ENCODE measurements at places on chromosomes 6 and 20.
A peak's percentile ranks its signal among the peaks of the same experiment; 100 is the strongest.

- DNase-seq, result no peak
Observed at GRCh38 chr6:53767941-53768340, 26.9 kb upstream of the LRRC1 start.

DNA sequence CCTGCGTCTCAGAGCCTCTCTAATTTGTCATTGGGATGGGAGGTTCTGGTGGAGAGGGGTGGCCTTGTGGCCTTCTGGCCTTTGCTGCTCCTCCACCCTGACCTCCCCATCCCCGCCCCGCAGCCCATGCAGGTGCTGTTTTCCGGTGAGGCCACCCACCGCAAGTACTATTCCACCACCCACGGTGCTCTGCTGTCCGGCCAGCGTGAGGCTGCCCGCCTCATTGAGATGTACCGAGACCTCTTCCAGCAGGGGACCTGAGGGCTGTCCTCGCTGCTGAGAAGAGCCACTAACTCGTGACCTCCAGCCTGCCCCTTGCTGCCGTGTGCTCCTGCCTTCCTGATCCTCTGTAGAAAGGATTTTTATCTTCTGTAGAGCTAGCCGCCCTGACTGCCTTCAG lies 171.8 kb upstream of the RNF24 start:
- no peak for DNase-seq

DNA sequence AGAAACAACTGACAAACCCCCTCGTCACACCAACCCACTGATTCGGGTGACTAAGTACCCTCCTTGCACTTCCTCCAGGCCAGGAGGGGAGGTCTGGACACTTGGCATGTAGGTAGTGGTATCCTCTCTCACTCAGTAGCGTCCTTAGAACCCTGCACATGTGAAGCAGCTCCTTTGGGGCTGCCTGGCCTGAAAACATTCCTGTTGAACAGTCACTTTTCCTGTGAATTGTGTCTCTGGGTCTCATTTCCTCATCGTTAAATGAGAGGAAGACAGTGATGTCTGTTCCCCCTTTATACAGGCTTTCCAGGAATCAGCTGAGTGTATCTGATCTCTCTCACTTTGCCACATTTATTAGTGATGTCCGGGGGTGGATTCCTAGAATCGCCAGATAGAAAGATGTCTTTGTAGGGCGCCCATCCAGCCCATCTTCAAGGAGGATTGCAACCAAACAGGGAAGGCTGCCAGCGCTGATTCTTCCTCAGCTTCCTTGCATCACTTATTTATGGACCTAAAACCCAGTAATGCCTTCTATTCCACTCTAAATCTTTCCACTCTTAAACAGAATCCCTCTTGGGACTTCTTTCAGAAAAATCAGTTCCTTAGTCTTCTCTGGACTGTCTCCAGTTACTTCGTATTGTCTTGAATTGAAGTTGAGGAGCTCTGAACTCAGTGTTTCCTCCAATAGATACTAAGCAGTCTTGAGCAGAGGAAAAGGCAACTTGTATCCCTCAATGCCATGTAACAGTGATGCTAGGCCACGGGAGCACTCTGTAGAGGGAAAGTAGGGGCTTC lies 9.4 kb upstream of the POPDC3 start:
- no peak for DNase-seq

GRCh38 chr6:99318566-99318965 lies 30.9 kb downstream of the FAXC start:
- no peak for DNase-seq

- DNase-seq, result no peak
Observed at GRCh38 chr20:59939052-59939878, 840 bp downstream of the PPP1R3D start.

DNA sequence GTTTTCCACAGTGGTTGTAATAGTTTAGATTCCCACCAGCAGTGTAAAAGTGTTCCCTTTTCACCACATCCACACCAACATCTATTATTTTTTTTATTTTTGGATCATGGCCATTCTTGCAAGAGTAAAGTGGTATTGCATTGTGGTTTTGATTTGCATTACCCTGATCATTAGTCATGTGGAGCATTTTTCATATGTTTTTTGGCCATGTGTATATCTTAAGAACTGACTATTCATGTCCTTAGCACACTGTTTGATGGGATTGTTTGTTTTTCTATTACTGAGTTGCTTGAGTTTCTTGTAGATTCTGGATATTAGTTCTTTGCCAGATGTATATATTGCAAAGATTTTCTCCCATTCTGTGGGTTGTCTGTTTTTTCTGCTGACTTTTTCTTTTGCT lies 820.1 kb downstream of the TENT5A start:
- DNase-seq, result no peak

GRCh38 chr6:32852844-32853540 lies 512 bp downstream of the TAP1 start:
- peak; percentile 56 for DNase-seq

DNA sequence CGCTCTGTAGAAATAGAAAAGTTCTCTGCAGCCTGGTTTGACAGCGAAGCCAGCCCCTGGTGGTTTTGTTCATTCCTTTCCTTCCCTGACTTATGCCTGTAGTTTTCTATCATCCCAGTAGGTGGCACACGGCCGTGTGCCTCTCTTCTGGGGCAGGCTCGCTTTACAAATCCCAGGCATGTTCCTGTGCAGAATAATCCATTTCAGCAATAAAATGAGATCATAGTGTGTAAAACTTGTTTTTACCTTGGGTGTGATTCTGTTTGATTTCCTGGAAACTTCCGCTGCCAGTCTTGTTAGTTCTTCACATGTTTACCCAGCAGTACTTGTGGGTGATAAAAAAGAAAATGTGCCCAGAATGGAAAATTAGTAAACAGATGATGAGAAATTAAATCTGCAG lies 7.4 kb upstream of the INSM1 start:
- peak; percentile 85 for DNase-seq

GRCh38 chr6:129929433-129929832 lies 68.3 kb upstream of the TMEM244 start:
- no peak for DNase-seq

GRCh38 chr6:100166956-100167355 lies 172.9 kb upstream of the MCHR2 start:
- DNase-seq, result no peak

DNA sequence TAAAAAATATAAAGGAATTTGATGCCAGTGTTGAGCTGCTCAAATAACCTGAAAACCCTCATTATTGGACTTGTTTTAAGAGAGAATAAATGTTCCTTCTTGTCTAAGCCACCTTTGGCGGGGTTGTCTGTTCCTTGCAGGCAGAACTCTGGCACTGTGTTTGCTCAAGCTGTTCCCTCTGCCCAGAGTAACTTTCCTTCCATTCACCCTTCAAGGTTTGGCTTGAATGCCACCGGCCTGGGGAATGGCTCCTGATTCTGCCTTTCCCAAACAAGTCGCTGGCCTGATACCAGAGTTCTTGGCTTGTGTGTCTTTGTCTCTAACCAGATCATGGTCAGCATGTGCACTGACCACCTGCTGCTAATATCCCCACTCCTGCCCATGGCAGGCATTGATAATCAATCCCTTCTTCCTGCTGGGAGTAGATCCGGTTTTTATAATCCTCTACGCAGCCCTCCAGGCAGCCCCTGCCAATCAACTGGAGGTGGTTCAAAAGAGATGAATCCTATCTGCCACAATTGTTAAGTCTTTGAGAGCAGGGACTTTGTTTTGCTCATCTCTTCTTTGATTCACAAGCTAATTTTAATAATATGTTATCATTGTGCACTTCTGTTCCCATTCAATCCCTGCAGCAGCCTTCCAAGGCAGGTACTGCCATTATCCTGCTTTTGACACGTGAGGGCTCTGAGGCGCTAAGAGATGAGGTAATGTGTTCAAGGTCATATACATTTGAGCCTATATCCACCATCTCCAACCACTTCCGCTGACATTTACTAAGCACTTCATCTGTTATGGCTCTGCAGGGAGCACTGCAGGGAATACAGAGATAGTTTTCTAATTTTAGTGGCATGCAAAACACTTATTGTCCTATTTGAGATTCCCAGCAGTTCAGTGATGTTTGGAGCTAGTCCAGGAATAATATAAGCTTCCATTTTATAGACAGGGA lies 3.1 kb upstream of the CCM2L start:
- DNase-seq, result no peak

GRCh38 chr6:4777394-4777935 lies 1.3 kb downstream of the CDYL start:
- DNase-seq, result no peak

- no peak for DNase-seq
Observed at GRCh38 chr20:20427227-20427864, 59.4 kb downstream of the INSM1 start.

- DNase-seq, result no peak
Observed at GRCh38 chr6:123430970-123431369, 205.8 kb downstream of the TRDN start.

DNA sequence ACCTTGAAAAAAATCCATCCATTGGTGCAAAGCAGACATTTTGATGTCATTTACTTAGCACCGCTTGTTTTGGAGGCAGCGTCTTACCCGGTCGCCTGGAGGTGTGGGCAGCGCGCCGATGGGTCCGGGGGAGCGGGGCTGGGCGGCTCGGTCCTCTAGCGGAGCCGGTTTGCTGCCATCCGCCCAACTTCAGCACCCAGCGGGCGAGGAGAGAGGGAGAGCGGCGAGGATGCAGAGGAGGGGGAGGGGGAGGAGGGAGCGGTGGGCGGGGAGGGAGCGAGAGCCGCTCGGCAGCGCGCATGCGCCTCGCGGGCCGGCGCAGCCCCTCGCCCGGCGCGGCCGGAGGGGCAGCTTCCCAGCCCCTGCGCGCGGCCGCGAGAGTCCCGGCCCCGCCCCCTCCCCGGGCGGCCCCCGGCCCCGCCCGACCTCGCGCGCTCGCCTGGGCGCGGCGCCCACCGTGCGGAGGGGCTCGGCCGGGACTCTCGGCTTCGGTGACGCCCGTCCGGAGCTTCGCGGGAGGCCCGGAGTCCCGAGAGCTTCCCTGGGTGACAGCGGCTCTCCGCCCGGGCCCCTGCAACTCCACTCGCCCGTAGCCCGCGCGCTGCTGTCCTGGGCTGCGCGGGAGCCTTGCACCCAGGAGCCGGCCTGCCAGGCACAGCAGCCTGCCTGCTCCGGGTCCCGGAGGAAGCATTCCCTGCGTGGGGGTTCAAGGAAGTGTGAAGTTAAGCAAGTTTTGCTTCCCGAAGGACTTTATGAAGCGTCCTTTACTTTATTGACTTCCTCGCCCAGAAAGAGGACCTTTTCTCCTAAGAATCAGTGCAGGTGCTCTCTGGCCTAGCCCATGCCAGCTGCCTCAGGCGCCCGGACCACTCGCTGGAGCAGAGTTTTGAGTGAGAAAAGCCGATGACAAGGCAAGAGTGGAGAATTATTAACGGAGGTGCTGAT lies at the start of gene RGS17:
Gene RGS17, minus strand, starts transcription at position 246 of the 945 bp plus-strand sequence. CDS start 87,264 bp downstream, outside the sequence.
- DNase-seq, result peak; percentile 96

GRCh38 chr6:41497994-41498393 lies 48.2 kb upstream of the FOXP4 start:
- DNase-seq, result no peak

- no peak for DNase-seq
Observed at GRCh38 chr20:19026901-19027644, 185.4 kb upstream of the SLC24A3 start.

DNA sequence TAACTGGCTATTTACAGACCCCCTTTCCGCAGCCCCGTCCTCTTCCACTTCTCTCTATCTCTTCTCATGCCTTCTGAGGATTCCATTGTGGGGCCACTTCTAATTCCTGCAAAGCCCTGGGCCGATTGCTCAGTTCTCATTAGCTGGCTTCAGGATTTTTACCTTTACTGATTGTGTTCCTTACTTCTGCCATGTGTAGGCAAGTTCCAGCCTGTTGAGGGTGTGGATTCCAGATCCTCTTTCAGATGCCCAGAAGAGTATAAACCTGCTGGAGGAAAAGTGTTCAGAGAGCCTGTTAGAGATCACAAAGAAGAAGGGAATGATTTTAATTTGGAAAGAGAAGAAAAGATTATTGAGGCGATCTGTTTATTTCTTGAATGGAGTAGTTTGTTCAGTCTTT lies 5.4 kb downstream of the DSE start:
- DNase-seq, result no peak

GRCh38 chr6:112310439-112311125 lies 36.5 kb upstream of the RFPL4B start:
- no peak for DNase-seq

- DNase-seq, result no peak
Observed at GRCh38 chr6:134058622-134059366, 6.4 kb upstream of the SLC2A12 start.

GRCh38 chr6:110255211-110255750 lies 75.1 kb downstream of the CDC40 start:
- no peak for DNase-seq

DNA sequence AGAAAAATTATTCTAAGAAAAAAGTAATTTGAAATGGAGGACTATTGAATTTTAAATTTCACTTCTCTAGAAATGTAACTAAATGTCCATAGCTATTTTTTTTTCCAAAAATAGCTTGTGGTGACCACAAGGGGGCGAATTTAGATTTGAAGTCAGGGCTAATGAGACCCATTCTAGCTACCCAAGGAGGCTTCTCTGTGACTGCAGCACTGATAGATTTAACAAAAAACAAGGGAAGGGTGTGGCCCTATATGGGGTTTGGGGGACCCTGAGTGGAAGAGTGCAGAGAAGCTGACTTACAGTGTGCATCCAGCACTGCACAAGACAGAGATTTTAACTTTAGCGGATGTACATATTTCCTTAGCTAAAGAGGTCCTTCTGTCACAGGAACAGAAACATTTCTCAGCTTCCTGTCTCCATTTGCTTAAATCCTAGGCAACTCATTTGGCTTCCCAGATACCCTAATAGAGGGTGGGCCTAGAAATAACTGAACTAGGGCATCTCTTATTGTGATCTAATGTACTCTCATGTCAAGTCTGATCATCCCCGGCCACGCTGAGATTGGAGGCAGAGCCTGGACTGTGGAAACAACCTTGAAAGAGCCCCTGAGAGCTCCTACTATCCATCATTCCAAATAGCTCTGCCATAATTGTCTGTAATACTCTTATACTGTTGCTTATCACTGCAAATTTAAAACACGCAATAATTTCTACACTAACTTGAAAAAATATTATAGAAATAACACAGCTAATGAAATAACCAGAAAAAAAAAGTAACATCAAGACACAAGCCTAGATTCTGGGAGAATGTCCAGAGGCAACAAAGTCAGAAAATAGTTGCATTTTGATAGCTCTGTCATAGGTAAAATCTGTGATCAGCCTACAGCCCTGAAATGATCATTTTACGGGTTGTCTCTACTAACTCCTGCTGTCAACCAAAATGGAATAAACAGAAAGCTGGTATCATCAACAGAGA lies 93.6 kb downstream of the SNAP91 start:
- peak; percentile 46 for DNase-seq

DNA sequence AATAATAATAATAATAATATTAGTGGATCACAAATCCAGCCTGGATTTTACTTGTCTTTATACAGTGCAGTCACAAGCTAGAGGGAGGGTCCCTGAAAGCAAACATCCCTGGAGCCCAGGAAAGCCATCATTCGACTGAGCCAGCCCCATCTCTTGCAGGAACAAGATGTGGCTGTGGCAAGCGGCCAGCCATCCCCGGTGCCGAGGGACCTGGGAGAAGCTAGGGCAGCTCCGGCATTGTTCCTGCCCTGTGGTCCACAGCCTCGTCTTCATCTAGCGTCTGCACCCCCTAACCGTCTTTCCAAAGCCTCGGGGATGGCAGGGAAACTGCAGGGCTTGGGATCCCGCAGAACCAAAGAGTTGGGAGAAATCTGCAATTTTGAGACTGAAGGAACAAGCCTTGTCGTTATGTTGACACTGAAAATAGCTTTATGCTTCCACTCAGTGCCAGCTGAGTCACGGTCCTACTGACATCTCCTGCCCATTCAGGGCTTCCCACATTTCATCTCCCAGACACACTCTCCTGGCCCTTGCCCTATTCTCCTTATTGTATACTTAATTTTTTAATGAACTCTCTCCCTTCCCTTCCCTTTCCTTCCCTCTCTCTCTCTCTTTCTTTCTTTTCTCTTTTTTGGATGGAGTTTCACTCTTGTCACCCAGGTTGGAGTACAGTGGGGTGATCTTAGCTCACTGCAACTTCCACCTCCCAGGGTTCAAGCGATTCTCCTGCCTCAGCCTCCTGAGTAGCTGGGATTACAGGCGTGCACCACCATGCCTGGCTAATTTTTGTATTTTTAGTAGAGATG lies 62.5 kb upstream of the ZNFX1 start:
- no peak for DNase-seq
